T-cell (primary cell): ENCODE measurements at places on chromosomes 7 and 10. TPM values are rescaled to one million over a fixed set of nuclear protein-coding genes. Genes with fewer than 3 reads are reported as not detected.

- no peak overlapping the region for H3K27ac ChIP-seq
- no peak overlapping the region for H3K4me3 ChIP-seq
- no peak for DNase-seq
- no peaks in the 10 kb centered on the region for H3K36me3 ChIP-seq
- no peaks in the 10 kb centered on the region for H3K4me1 ChIP-seq
Measured at GRCh38 chr10:34689053-34689452, 126.0 kb downstream of the PARD3 start.

DNA sequence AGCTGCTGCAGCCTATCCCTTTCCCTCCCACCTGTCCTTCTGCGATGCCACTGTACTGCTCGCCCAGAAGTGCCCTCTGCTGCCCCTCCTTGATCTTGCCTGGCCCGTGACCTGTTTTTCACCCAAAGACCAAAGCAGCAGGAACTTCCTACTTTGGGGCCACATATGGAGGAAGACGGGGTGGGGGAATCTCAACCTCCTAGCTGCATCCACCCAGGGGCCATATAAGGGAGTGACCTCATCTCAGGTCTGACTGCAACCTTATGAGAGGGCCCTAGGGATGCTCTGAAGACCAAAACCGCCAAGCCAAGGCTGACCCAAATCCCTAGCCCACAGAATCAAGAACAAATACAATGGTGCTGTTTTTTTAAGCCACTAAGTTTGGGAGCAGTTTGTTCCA, 15.7 kb downstream of the PRKCQ start:
- peaks cover 70% of the 10 kb centered on the region for H3K4me1 ChIP-seq
- no peak for DNase-seq
- peak overlapping the region; percentile 37 for H3K27ac ChIP-seq
- no peaks in the 10 kb centered on the region for H3K27me3 ChIP-seq

GRCh38 chr10:31697271-31698180, 231.1 kb downstream of the ARHGAP12 start:
- no peak overlapping the region for H3K27ac ChIP-seq
- H3K27me3 ChIP-seq: peaks cover 4% of the 10 kb centered on the region
- no peaks in the 10 kb centered on the region for H3K4me1 ChIP-seq
- H3K36me3 ChIP-seq: no peaks in the 10 kb centered on the region
- DNase-seq: no peak
- no peak overlapping the region for H3K4me3 ChIP-seq

DNA sequence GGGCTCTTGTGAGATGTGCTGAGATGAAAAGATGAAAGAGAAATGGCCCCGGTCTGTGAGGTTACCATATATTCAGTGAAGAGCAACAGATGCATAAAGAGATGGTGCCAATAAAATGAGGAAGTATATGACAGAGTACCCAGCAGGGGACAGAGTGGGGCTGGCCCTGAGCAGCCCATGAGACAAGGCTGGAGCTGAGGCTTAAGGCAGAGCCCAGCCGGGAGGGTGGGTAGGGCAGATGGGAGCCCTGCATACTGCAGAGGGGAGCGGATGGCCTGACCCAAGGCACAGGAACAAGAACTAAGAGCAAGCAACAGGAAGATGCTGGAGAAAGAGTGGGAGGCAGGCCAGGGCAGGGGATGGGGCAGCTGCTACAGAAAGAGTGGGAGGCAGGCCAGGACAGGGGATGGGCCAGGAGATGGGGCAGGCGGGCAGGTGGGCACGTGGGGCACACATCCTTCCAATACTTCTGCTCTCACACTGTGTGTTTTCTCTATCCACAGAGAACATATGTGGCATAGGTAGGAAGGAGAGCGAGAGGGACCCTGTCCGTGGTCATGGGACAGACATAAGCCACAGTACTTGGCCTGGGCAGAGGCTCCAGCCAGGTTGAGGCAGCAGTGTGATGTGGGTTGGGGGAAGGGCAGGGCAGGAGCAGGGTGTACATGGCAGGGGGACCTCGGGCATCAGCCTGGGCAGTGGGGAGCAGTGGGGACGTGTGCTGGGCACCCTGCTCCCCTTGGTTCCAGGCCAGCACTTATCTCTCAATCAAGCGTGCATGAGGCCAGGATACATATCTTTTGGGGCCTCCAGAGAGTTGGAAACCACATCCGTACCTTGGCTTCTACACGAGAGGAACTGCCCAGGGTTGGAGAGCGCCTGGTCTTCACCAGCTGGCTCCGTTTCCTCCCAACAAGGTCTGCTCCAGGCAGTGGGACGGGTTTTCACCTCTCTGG, 91.6 kb upstream of the IKZF1 start:
- no peaks in the 10 kb centered on the region for H3K27me3 ChIP-seq
- no peak overlapping the region for H3K4me3 ChIP-seq
- DNase-seq: no peak
- H3K4me1 ChIP-seq: peaks cover 84% of the 10 kb centered on the region
- H3K27ac ChIP-seq: no peak overlapping the region
- H3K36me3 ChIP-seq: no peaks in the 10 kb centered on the region

- peak overlapping the region; percentile 86 for H3K27ac ChIP-seq
- H3K27me3 ChIP-seq: peaks cover 5% of the 10 kb centered on the region
- DNase-seq: no peak
- peaks cover 14% of the 10 kb centered on the region for H3K36me3 ChIP-seq
- H3K4me3 ChIP-seq: peak overlapping the region; percentile 95
Measured at GRCh38 chr7:23298141-23298881, 828 bp upstream of the MALSU1 start.

GRCh38 chr10:107826171-107826570, 661.7 kb upstream of the SORCS1 start:
- no peaks in the 10 kb centered on the region for H3K27me3 ChIP-seq
- no peaks in the 10 kb centered on the region for H3K4me1 ChIP-seq
- no peak overlapping the region for H3K4me3 ChIP-seq
- no peak overlapping the region for H3K27ac ChIP-seq
- no peaks in the 10 kb centered on the region for H3K36me3 ChIP-seq
- no peak for DNase-seq

GRCh38 chr10:78889536-78890063, 179.2 kb upstream of the ZMIZ1 start:
- no peak overlapping the region for H3K27ac ChIP-seq
- H3K36me3 ChIP-seq: no peaks in the 10 kb centered on the region
- peaks cover 12% of the 10 kb centered on the region for H3K27me3 ChIP-seq
- H3K4me3 ChIP-seq: no peak overlapping the region
- no peak for DNase-seq

DNA sequence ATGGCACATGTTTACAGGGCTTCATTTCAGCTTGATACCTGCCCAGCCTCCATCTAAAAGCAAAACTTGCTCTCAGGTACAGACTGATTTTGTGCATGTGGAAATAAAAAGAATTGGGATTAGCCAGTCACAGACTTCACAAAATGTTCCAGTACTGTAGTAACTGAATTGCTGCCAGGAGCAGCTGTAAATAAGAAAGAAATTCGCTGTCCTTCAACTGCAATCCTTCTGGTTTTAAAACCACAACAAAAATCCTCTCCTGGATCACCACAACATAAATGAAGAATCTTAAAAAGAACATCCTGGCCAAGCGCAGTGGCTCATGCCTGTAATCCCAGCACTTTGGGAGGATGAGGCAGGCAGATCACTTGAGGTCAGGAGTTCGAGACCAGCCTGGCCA, 3.9 kb upstream of the MIOS start:
- no peak for DNase-seq
- H3K27me3 ChIP-seq: no peaks in the 10 kb centered on the region
- H3K4me3 ChIP-seq: no peak overlapping the region
- H3K4me1 ChIP-seq: peaks cover 5% of the 10 kb centered on the region
- H3K36me3 ChIP-seq: no peaks in the 10 kb centered on the region

GRCh38 chr7:45939574-45939973, 18.5 kb upstream of the IGFBP3 start:
- H3K4me3 ChIP-seq: no peak overlapping the region
- peaks cover 13% of the 10 kb centered on the region for H3K4me1 ChIP-seq
- H3K36me3 ChIP-seq: no peaks in the 10 kb centered on the region
- H3K27me3 ChIP-seq: peaks cover 3% of the 10 kb centered on the region
- DNase-seq: no peak
- H3K27ac ChIP-seq: no peak overlapping the region

DNA sequence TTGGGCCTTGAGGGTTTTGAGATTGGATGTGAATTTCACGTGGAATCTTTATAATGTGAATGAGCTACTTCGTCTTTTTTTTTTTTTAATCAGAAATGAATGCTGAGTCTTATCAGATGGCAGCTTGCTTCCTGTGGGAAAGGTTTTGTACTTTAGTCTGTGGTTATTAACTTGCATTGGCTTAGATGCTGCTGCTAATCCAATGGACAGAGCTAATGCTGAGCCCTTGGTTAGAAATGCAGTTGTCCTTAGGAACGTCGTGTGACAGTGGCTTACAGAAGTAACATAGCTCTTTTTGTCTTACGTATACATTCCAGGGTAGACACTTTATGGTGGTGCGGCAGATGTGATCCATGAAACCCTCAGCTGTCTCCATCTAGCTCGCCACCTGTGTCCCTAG, 32.8 kb downstream of the ADCY1 start:
- no peaks in the 10 kb centered on the region for H3K36me3 ChIP-seq
- DNase-seq: no peak
- no peak overlapping the region for H3K4me3 ChIP-seq
- no peak overlapping the region for H3K27ac ChIP-seq
- H3K27me3 ChIP-seq: peaks cover 17% of the 10 kb centered on the region

- peaks cover 7% of the 10 kb centered on the region for H3K27me3 ChIP-seq
- H3K4me1 ChIP-seq: no peaks in the 10 kb centered on the region
- no peak overlapping the region for H3K27ac ChIP-seq
- H3K36me3 ChIP-seq: no peaks in the 10 kb centered on the region
- no peak for DNase-seq
- H3K4me3 ChIP-seq: no peak overlapping the region
Measured at GRCh38 chr7:112515989-112516388, 35.2 kb downstream of the LSMEM1 start.

GRCh38 chr7:70165477-70166170, 567.3 kb downstream of the AUTS2 start:
- H3K4me1 ChIP-seq: no peaks in the 10 kb centered on the region
- no peaks in the 10 kb centered on the region for H3K27me3 ChIP-seq
- no peaks in the 10 kb centered on the region for H3K36me3 ChIP-seq
- H3K4me3 ChIP-seq: no peak overlapping the region
- no peak for DNase-seq

DNA sequence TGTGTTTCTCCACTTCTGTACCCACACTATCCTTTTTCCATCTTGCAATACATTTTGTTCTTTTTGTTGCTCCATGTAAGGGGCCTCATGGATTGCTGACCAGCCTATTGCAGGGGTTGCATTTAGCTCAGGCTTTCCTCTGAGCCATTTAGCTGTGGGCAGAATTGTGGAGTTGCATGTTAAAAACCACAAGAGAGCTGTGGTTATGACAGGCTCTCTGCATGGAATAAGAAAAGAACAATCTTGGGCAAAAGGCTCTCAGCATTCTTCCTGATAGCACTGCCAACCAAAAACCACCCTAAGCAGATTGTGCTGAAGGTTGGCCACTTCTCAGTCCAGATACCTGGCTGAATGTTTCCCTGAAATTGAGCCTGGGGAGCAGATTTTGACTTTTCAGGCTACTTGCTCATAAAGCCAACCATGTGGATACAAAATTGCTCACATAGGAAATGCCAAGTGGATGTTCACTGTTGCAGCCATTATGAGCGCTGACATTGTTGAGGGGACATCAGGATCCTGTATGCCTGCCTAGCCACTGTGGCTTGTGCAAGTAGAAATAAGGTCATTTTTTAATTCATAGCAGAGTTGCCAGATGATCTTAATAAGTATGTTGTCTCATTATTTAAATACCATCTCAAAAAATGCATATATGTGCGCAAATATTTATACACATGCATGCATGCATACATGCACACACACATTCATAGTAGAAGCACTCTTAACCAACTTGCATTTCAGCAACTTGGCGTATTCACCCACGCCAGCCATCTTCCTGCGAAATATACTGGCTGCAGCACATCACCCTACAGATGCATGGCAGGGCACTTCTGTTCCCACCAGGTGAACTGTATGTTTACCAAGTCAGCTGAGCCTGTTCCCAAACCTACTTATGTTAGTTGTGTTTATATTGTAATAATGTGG, 695.4 kb downstream of the LRMDA start:
- H3K36me3 ChIP-seq: no peaks in the 10 kb centered on the region
- H3K4me1 ChIP-seq: peaks cover 4% of the 10 kb centered on the region

DNA sequence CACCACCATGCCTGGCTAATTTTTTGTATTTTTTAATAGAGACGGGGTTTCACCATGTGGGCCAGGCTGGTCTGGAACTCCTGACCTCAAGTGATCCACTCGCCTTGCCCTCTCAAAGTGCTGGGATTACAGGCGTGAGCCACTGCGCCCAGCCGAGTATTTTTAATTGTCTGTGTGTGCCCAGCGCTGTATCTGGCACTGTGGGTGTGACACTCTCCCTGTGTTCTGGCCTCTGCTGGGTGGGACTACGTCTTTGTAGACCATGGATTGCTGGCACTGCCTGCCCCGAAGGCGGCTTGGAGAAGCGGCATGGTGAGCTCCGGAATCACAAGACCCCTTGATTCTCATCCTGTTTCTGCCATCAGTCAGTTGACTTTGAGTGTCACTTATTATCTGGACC, 136.2 kb downstream of the CDH23 start:
- no peaks in the 10 kb centered on the region for H3K27me3 ChIP-seq
- H3K27ac ChIP-seq: no peak overlapping the region
- H3K4me1 ChIP-seq: peaks cover 3% of the 10 kb centered on the region
- H3K36me3 ChIP-seq: no peaks in the 10 kb centered on the region

- DNase-seq: no peak
- H3K4me1 ChIP-seq: no peaks in the 10 kb centered on the region
- no peaks in the 10 kb centered on the region for H3K27me3 ChIP-seq
- no peak overlapping the region for H3K4me3 ChIP-seq
Measured at GRCh38 chr7:14769261-14769660, 133.3 kb downstream of the DGKB start.

GRCh38 chr10:103077491-103078308, 115.4 kb downstream of the NT5C2 start:
- H3K27me3 ChIP-seq: no peaks in the 10 kb centered on the region
- H3K4me1 ChIP-seq: no peaks in the 10 kb centered on the region
- no peak overlapping the region for H3K4me3 ChIP-seq
- H3K27ac ChIP-seq: no peak overlapping the region
- peaks cover 18% of the 10 kb centered on the region for H3K36me3 ChIP-seq

DNA sequence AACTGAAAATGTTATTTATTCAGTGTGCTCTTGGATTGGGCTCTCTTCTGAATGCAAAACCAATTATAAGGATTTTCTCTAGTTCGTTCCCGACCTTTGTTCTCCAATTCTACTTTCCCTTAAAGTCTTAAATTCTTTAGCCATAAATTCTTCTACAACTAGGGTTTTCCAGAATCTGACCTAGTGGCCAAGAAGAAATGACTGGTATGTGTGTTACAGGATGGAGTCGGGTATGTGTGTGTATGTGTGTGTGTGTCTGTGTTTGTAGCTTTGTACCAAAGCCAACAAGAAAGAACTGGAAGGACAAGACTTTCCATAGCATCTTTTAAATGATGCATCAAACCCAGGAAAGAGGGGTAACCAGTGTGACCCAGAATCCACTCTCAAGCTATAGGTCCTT, 25.8 kb upstream of the LEP start:
- H3K4me3 ChIP-seq: no peak overlapping the region
- no peaks in the 10 kb centered on the region for H3K4me1 ChIP-seq
- H3K27me3 ChIP-seq: no peaks in the 10 kb centered on the region
- H3K36me3 ChIP-seq: no peaks in the 10 kb centered on the region

Gene GHRHR
- not detected for total RNA-seq

Gene TRPV6
- total RNA-seq: not detected

Gene NRCAM
- 3.1 TPM for total RNA-seq

Gene CHN2
- total RNA-seq: 9.0 TPM

Gene ACSM6
- total RNA-seq: not detected

Gene EN2
- total RNA-seq: not detected

Gene SH2B2
- 1.3 TPM for total RNA-seq

Gene TNPO3
- 38.8 TPM for total RNA-seq

Gene LIPF
- total RNA-seq: not detected

Gene OR2A42
- total RNA-seq: not detected
